ENCODE measurements at places on chromosomes 13 and 19.

DNA sequence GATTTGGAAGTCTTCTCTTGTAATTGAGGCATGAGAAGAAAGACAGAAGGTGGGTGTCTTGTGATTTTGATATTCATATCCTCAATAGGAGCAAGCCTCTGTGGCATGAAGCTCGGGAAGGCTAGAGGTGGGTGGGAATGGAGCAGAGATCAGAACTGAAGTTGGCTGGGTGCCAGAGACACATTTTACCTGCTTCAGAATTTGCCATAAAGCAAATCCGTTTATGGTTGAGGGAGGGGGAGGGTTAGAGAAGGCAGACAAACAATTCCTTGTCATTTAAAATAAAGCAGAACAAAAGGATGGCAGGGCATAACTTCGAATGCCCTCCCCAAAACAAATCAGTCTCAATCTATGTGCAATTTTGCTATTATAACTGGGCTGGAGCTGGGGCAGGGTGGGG is 305.9 kb downstream of the KLF5 start:
- no peak for DNase-seq

GRCh38 chr13:57624565-57625435 is 6.7 kb upstream of the PCDH17 start:
- DNase-seq = peak; percentile 55

GRCh38 chr19:2494084-2494446 is 18.1 kb downstream of the GADD45B start:
- no peak for DNase-seq

DNA sequence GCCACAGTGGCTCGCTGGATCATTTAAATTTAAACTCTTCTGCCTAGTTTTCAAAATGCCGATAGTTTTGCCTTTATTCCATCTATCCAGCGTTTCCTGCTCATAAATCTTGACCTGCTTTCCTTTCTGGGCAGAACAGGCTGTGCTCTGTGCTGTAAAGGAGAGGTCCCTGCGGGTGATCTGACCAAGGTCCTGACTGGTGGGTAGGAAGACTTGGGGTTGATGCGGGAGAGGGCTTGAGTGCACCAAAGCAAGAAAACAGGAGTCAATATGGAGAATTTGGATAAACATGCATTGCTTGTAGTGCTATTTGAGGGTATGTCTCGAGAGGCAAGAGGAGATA is 533.6 kb downstream of the MYO16 start:
- DNase-seq = no peak

GRCh38 chr19:19354007-19354406 is 33.4 kb downstream of the MAU2 start:
- no peak for DNase-seq

DNA sequence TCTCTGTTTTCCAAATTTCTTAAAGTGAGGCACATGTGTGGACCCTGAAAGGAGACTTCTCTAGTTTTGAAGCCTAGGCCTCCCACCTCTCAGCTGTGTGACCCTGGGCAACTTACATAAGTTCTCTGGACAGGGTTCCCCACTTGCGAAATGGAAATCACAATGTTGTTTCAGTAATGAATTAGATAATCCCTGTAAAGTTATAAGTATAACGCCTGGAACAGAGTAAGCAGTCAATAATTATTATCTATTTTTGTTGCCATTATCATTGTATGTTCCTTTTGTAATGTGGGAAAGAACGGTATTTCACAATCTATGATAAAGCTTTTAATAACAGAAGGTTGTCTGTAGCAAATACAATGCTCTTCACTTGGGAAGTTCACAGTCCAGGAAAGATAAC is 437.3 kb upstream of the ZNF507 start:
- no peak for DNase-seq

DNA sequence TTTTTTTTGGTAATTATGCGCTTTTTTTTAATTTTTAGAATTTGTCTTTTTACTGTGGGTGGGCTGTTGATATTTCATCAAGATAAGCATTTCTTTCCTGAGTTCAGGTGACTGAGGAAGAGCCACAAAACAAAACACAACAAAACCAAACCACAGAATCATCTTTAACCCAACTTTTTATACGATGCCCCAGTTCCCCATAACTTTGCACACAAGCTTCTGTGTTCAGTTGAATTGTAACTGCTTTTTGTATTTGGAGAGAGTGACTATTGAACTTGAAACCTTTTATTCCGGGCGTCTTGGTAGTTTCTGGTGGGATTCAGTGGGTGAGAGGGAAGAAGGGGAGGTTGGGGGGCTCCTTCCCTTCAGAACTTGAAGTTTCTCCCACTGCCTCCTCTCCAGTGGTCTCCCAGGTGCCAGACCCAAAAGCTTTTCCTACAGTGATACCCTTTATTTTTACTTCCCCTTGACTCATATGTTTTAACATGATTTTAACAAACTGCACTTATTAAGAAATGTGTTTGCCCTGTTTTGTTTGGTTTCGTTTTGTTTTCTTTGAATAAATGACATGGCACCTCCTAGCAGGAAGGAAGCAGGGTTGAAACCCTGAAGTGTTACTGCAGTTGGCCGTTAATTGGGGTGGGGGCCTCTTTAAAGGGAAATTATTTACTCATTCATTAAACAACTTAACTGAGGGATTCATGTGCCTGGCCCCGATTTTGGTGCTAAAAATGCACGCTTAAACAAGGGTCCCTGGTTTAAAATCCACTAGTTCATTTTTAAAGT is 2.7 kb upstream of the CCDC97 start:
- DNase-seq = no peak
